ENCODE measurements at places on chromosomes 2 and 18.

- no peak for DNase-seq
These were observed 60.0 kb upstream of the KLF7 start for GRCh38 chr2:207225773-207226172.

GRCh38 chr2:26640331-26640745 lies 828 bp downstream of the CIB4 start:
- DNase-seq: no peak

GRCh38 chr2:85861180-85861579 lies 27.6 kb downstream of the ST3GAL5 start:
- no peak for DNase-seq

GRCh38 chr2:191025135-191025534 lies 11.2 kb upstream of the STAT1 start:
- no peak for DNase-seq

GRCh38 chr2:167126165-167126564 lies 237.9 kb downstream of the XIRP2 start:
- DNase-seq: no peak

- DNase-seq: no peak
These were observed 164.2 kb downstream of the VWC2L start for GRCh38 chr2:214575030-214575429.

DNA sequence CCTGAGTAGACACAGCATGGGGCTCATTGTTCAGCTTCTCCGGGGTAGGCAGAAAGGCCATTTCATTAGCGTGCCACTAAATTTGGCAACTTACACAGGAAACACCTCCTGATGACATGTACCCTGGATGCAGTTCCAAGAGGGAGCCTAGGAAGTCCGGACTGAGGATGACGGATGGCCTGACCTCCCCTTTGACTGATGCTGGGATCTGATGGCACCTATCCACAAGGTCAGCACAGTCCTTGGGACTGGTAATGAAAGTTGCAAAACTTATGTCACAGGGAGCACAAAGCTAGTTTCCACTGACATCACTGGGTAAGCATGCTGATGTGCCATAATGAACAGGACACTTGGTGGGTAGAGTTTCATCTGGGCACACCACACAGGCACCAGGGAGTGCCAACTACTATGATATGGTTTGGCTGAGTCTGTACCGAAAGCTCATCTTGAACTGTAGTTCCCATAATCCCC lies 126.7 kb upstream of the ARL4C start:
- no peak for DNase-seq

GRCh38 chr2:73830871-73831401 lies 2.2 kb downstream of the STAMBP start:
- DNase-seq: no peak

GRCh38 chr18:25256439-25256838 lies 95.5 kb downstream of the ZNF521 start:
- DNase-seq: no peak

DNA sequence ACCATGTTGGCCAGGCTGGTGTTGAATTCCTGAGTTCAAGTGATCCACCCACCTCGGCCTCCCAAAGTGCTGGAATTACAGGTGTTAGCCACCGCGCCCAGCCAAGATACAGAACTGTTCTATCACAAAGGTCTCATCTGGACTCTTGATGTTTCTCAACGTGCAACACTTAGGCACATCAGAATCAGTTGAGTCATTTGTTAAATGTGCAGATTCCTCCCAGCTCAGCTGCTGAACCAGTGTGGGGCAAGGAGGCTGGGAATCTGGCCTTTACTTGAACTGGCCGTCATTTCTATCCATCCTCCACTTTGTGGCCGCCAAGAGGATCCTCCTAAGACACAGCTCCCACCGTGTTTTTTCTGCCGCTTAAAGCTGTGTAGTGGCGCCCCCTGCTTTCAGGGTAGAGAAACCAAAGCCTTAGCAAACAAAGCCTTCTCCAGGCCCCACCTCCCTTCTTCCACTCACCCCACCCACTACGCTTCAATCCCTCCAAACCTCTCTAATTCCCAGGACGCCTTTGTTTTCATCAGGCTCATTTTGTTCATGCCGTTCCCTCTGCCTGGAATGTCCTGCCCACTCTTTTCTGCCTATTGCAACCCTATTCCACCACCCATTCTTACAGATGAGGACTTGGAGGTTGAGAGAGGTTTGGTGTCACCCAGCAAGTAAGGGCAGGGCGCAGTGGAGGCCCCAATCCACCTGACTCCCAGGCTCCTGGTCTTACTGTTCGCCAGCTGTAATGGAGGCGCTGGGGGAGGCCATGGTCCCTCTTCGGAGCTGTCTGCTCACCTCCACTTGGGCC lies 776 bp upstream of the SPEG start:
- DNase-seq: no peak

DNA sequence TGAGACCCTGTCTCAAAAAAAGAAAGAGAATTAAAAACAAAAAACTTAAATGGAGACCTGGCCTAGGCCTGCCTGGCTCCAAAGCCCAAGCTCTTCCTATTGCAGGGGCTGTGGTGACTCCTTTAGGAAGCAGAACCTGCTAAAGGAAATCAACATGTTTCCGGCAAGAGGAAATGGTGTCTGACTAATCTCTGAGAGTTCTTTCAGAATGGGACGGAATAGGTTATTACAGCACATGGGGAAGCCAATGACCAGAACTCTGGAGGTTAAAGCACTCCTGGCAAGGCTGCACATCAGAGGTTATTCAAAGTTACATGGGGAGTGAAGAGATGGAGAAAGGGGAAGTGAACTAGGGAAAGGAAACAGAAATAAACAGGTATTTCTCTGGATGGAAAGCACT lies 21.4 kb downstream of the KIF3C start:
- DNase-seq: no peak

- DNase-seq: no peak
These were observed 13.2 kb upstream of the DES start for GRCh38 chr2:219404954-219405353.

DNA sequence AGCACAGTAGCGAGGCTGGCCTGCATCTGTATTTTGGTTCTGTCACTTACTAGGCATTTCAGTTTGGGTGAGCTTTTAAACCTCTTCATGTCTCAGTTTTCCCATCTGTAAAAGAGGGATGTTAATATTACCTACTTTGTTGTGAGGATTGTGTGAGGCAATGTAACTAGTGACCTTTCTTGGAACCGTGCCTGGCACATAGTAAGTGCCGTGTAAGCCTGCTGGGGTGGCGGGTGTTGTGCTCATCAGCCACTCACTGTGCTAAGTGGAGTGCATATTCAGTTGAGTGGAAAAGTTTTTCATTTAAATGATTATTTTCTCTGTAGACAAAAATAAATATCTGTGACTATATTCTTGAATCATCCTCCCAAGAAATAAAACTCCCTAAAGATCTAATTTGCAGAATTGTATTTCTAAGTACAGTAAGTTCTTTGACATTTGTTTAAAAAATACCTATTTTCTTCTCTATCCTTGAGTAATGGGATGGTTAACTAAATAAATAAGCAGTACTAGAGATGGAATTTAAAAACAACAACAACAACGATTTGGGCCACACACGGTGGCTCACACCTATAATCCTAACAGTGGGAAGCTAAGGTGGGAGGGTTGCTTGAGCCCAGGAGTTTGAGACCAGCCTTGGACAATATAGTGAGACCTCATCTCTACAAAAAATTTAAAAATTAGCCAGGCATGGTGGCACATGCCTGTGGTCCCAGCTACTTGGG lies 56.7 kb downstream of the MALT1 start:
- DNase-seq: no peak

GRCh38 chr2:144625626-144626025 lies 105.7 kb upstream of the ZEB2 start:
- DNase-seq: no peak

DNA sequence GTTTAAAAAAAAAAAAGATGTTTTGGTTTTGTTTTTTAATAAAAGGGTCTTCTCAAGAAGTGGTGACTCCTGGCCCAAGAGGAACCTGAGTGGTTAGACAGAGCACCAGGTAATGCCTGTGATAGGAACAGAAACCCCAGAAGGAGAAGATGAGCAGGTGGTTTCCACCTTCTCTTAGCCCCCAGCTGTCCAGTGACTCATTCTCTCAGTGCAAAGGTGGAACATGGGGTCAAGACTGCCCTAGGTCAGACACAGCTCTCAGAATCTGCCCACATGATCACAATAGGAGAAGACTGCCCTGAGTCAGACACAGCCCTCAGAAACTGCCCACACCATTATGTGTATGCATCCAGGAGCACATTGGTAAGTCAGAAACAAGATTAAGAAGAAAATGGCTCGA lies 61.8 kb downstream of the TBC1D8 start:
- no peak for DNase-seq

DNA sequence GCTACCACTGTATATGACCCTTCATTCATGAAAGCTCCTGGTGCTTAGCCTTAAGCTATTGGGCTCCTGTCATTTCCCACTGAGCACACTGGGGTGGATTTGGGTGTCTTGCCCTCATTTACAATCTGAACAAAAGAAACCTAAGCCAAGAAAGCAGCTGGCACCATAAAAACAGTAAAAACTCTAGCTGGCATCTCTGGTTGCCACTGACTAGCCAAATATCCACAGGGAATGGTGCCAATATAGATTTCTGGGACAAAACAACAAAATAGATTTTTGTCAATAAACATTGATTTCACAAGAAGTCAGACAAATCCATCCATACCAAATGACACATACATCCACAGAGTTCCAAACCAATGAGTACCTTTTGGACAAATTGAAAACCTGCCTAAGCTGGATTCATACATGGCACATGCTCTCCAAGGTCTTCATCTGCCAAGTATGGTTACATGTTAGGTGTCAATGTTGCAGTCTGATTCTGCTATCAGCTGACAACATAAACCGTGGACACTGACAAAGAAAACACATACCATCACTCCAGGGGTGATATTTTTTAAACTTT lies 1081.5 kb upstream of the ZEB2 start:
- DNase-seq: no peak

- DNase-seq: no peak
These were observed 128.2 kb upstream of the CXCR4 start for GRCh38 chr2:136246086-136246669.

GRCh38 chr2:16197504-16198147 lies 257.3 kb downstream of the MYCN start:
- DNase-seq: no peak

DNA sequence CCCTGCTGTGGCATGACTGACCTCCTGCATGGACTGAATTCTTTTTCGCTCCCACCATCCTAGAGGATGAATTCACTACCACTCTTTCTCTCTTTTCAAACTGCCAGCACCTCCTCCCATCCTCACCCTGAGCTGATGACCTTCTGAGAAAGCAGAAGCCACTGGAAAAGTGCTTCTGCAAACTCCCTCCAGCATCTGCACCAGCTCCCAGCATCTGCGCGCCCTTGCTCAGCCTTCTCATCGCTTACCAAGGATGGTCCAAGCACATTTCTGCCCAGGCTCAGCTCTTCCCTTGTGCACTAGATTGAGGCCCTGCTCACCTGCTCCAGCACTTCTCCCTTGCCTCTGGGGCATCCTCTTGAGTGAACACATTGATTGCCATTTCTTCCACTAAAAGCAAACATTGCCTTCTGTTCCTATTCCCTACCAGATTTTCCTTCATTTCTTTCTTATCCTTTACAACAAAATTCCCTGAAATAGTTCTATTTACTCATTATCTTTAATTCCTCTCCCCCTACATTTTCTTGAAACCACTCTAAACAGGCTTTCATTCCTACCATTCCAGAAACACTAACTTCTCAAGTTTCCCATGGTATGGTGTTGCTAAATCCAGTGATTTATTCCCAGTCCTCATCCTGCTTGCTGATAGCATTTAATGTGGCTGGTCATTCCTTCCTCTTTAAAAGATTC lies 42.7 kb upstream of the IL1RL1 start:
- DNase-seq: no peak

DNA sequence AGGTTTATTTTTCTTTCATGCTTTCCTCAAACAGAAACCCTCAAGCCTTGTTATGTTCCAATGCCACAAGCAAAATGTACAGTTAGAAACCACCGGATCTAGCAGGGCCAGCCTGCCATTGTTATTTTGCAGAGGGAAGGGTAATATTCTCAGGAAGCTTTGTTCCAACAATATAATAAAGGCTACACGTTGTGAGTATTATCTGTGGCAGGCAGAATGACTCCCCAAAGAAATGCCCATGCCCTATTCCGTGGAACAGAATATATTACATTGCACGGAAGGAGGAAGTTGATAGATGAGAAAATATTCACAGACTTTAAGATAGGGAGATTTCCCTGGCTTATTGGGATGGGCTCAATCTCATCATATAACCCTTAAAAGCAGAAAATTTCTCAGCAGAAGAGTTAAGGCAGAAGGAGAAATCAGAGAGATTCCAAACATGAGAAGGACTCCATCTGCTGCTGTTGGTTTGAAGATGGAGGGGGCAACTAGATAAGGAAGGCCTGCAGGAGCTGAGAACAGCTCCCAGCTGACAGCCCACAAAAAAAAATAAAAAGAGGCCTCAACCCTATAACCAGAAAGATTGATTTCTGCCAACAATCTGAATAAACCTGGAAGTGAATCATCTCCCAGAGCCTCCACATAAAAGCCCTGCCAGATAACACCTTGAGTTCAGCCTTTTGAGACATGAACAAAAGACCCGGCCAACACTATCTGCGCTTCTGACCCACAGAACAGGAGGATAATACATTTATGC lies 466.6 kb downstream of the LPIN1 start:
- DNase-seq: no peak

GRCh38 chr2:119691189-119691588 lies 12.2 kb downstream of the TMEM177 start:
- no peak for DNase-seq

DNA sequence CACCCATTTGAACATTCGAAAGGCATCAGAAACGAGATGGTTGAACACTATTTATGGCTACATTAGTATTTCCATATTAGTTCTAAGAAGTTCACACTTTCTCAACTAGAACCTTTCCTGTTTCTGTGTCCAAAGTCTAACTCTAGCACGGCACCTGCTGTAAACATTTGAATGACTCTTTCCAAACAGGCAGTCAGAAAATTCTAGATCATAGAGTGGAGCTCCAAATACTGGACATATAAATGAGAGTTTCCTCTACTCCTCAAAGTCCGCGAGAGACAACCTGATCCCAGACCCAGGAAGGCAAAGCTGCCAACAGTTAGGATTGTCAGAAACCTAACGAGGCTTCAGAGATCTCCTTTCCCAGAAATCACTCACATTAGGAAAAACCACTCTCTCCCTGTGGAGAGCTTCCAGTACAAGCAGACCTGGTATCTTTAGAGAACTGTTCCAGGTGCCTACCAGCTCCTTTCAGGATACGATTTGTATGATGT lies 10.6 kb downstream of the RND3 start:
- no peak for DNase-seq

- no peak for DNase-seq
These were observed 33.9 kb upstream of the GALNT3 start for GRCh38 chr2:165827921-165828276.

DNA sequence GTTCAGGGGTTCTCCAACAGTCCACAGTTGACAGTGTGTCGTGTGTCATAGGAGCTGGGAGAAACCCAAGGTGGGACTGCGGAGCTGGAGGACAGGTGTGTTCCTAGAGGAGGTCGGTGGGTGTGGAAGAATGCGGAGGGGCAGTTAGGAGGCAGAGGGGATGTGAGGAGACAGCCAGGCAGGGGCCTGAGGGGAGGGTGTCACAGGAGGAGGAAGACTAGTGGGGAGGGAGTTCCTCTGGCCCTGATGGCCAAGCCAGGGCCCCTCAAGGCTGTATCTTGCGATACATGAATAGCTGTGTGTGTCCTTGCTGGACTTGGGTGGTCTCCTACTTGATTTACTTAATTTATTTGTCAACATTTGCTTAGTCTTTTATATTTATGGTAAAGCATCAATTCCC lies 519.6 kb upstream of the HS6ST1 start:
- DNase-seq: no peak
